ENCODE measurements at places on chromosomes 11 and 22.
A peak's percentile ranks its signal among the peaks of the same experiment; 100 is the strongest.

GRCh38 chr11:134476435-134477021 lies 64.5 kb upstream of the B3GAT1 start:
- no peak for DNase-seq

- DNase-seq, result peak; percentile 12
These were observed 2.9 kb upstream of the SGSM1 start for GRCh38 chr22:24803064-24803542.

- DNase-seq, result no peak
These were observed 379.2 kb downstream of the AASDHPPT start for GRCh38 chr11:106456647-106457046.

- DNase-seq, result peak; percentile 64
These were observed 57.8 kb downstream of the PPFIBP2 start for GRCh38 chr11:7571640-7572000.

GRCh38 chr22:24512043-24512442 lies 16.9 kb downstream of the UPB1 start:
- no peak for DNase-seq

DNA sequence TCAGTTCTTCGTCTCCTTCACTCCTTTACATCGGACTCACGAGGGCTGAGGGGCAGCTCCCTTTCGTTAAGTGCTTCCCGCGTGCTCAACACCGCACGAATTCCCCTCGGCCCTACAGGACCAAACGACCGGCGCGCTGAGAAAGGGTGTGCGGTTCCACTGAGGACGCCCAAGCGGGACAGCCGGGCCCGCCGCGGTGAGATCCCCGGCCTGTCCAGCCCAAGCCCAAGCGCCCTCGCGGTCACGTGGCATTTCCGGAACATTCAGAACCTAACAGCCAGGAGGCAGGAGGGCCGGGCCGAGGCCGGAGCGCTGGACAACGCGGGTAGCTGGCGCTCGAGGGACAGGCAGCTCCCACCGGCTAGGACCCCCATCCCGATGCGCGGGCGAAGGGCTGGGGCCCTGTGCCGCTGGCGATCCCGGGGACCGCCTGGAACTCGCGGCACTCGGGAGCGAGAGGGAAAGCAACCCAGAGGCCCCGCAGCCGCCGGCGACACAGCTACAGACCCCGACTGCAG lies 737 bp upstream of the STIP1 start:
- peak; percentile 85 for DNase-seq

DNA sequence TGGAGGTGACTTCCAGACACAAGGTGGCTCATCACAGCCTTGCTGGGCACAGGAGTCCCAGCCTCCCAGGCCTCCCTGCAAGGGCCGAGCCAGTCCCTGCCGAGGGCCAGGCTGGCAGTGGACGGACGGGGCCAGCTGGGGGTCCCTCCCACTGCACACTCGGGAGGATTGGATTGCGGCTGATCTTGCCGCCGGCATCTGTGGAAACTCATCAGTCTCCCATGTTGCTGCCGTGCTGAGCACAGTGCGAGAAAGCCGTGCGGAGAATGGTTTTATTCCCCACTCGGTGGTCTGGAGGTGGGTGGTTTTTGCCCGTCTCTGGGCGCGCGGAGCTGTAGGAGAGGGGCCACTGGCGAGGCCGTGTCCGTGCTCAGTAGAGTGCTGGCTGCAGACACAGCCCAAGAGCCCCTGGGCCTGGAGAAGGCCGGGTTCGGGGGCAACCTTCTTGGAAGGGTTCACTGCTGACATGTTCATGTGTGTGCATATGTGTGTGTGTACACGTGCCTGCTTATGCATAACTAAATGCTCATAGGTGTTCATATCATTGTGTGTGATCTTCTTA lies 1246.4 kb downstream of the BRD1 start:
- no peak for DNase-seq

GRCh38 chr11:75625021-75625420 lies 43.8 kb downstream of the MAP6 start:
- no peak for DNase-seq

- no peak for DNase-seq
These were observed 5.0 kb downstream of the TPCN2 start for GRCh38 chr11:69053546-69054396.

DNA sequence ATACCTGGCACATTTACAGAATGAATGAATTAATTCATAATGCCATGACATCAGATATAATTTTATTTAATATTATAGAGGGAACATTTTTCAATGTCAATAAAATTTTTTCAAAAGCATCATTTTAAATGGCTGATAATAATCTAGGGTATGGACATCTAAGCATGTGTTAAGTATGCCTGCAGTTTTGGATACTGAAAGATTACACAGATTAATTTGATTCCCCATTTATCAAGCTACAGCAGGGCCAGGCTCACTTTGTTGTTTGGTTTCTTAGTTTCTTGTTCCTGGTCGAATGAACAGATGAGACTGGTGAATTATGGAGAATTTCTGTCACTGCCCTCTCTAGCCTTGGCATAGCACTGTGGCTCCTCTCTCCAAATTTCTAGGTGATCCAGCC lies 72.4 kb upstream of the E2F8 start:
- no peak for DNase-seq

GRCh38 chr11:61295596-61295926 lies 445 bp upstream of the VWCE start:
- DNase-seq, result no peak

- DNase-seq, result no peak
These were observed 58.3 kb downstream of the PHF21B start for GRCh38 chr22:44951510-44951816.

DNA sequence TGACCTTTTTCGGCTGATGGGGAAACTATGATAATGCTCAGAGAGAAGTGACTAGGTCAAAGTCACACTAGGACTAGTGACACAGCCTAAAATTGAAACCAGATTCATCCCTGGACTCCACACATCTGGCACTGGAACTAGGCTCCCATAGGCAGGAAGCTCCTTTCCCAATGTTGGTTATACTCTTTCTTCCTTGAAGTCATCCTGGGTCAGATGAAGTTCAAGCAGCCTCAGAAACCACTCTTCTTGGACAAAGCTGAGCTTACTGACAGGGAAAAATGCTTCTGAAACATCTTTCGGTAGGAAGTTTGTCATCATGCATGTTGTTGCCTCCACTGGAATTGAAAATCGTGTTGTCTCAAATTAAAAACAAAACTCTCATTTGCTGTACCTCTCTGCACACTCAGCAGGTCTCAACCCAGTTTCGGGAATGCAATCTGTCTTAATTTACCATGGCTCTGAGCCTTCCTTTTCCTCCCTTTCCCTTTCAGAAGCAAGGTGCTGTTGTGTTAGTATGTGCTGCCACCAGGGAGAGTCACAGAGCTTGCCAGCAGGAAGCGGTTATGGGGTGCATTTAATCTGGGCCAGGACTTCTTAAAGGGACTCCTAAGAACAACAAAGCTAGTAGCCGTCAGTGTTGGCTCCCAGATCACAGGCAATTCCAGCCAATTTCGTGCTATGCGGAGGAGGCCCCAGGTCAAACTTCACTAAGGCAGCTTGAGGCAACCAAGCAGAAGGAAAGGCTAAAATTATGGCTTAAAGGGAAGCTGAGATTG lies 384.8 kb downstream of the TENM4 start:
- peak; percentile 61 for DNase-seq

- DNase-seq, result no peak
These were observed 106.9 kb downstream of the SYN3 start for GRCh38 chr22:32951076-32951806.

DNA sequence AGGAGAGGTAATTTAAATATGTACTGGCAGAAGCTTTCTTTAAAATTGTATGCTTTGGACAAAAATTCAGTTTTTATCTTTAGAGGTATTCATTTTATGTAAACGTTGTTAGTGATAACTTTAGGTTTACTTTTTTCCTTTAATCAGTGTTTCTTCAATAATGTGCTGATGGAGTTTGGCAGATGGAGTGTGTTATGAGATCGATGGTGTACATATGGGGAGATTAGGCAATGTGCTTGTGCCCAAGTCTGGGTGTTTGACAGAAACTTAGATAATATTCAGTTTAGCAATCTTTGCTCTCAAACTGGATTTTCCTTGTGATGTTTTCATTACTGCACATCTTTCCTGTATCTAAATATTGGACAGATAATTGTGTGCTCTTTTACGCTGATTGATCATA lies 425.4 kb downstream of the JRKL start:
- no peak for DNase-seq

GRCh38 chr11:131902421-131902820 lies 532.0 kb downstream of the NTM start:
- DNase-seq, result no peak

DNA sequence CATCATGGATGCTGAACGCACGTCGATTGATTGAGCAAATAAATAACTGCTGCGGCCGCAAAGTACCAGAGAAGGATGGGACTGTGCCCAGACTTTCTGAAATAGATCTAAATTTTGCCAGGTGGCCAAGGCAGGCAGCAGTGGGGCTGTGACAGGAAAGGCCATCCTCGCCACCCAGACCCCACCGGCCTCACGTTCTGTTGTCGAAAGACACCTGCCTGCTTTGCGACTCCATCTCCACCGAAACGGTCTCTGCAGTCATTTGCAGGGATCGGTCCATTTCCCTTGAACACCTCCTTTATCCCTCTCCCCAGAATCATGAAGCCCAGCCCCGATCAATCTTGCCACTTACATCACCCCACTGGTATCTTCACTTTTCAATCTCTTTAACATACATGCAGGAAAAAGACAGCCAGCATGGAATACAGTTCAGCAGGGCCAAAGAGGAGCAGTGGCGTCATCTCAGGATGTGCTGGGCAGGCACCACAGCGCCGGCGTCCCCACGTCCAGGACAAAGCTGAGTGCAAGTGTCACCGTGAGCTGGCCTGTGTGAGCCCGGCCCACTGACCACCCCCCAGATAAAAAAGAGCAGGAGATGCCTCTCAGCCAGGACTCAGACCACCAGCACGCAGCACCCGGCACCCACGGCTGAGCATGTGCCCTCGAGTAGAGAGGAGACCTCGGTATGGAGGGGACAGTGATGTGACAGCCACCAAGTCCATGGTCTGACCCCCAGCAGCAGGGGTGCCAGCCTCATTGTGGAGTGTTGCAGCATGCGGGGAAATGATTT lies 610.3 kb downstream of the TBC1D22A start:
- no peak for DNase-seq

- DNase-seq, result peak; percentile 99
These were observed at the start of the genes ATM and NPAT for GRCh38 chr11:108222574-108223347. ATM (plus strand) TSS chr11:108223067; CDS start chr11:108227625, 4,558 bp downstream. NPAT (minus strand) TSS chr11:108222638; CDS start chr11:108222536, 102 bp downstream.

DNA sequence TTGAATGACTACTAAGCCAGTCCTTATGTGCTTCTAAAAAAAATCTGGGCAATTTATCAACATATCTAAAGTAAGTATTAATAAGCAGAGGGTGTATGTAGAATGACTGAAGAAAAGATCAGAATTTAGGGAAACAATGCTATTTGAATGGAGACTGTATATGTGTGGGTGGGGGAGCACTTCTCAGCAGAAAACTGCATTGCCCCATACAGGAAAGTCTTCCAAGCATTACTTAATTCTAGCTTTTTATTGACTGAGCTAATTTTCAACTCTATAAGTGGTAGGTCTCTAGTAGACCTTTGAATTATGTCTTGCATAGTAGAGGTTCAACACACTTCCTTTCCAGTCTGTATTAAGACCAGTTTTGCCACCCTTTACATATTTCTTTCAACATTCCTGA lies 41.7 kb downstream of the CASP12 start:
- DNase-seq, result no peak

DNA sequence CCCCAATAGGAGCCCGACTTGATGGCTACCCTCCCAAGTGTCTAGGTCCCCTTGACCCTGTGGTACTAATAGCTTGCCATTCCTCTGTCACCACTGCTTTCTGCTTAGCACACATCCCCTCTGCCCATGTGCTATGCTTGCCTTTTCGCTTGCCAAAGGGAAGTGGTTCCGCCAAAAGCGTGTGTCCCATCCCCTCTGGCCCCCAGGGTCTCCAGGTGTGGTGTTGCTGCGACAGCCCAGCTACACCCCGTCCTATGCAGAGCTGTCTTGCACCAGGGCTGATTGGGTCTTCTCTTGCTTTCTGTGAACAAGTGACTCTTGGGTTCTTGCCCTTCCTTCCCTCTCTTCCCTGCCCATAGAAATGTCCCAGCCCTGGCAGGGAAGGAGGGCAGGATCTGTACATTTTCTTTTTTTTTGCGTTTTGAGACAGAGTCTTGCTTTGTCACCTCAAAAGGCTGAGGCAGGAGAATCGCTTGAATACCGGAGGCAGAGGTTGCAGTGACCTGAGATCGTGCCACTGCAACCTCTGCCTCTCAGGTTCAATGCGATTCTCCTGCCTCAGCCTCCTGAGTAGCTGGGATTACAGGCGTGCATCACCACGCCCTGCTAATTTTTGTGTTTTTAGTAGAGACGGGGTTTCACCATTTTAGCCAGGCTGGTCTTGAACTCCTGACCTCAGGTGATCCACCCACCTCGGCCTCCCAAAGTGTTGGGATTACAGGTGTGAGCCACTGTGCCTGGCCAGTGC lies 3.9 kb downstream of the TANGO2 start:
- no peak for DNase-seq

GRCh38 chr11:127651888-127652221 lies 651.3 kb upstream of the KIRREL3 start:
- DNase-seq, result no peak

DNA sequence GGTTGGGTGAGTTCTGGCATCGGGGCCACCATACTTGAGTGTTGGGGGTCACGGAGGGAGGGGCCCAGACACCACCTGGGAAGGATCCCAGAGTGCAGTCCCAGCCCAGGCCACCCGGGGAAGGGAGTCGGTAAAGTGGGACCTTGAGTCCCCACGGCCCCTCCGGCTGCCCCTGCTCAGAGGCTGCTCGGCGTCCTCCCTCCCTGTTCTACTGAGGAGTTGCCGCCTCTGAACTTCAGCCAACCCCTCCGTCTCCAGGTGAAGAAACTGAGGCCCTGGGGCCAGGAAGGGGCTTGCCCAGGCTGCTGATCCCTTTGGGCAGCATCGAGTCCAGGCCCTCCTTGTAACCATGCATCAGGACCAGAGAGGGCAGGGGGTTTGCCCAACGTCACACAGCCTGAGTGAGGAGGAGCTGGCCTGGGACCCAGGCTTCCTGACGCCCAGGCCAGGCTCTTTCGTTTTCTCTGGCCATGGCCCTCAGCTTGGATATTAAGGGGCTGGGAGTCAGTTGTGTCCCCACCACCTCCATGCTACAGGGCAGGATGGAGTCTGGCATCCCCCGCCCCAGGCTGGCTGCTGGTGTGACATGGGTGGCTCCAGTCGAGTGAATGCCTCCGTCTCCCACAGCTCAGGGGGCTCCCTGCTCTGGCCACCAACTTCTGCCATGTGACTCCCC lies 1.3 kb downstream of the PARVG start:
- DNase-seq, result no peak

DNA sequence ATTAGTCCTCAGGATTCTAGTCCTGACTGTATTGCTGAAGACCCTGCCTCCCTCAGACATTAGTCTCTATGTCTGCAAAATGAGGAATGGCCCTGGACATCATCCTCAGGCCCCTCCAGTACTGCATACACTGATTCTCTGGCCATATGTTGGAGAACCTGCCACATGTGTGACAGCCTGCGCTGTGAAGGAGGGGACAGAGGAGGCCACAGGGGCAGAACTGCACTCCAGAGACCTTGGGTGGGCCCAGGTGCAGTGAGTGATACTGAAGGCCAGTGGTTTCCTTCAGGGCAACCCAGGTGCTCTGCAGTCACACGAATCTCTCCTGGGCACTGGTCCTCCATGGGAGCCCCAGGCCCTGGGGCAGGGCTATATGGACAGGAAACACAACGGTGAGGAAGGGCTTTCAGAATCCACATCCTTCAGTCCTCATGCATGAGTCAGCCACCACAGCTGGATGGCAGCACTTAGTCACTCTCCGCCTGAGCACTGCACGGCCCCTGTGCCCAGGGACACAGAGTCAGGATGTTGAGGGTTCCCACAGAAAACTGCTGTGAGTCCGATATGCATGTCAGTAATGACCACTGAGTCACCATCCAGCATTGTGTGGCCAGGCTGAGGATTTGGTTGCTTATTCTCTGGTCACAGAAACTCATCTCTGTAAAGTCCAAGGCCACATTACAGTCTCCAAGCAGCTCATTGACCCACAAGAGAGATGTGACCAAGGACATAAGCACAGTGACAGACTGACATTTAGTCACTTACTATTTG lies 39.7 kb downstream of the ME3 start:
- peak; percentile 95 for DNase-seq
